ENCODE measurements at places on chromosomes 3 and 15. TPM values are rescaled to one million over a fixed set of nuclear protein-coding genes. Genes with fewer than 3 reads are reported as not detected.

DNA sequence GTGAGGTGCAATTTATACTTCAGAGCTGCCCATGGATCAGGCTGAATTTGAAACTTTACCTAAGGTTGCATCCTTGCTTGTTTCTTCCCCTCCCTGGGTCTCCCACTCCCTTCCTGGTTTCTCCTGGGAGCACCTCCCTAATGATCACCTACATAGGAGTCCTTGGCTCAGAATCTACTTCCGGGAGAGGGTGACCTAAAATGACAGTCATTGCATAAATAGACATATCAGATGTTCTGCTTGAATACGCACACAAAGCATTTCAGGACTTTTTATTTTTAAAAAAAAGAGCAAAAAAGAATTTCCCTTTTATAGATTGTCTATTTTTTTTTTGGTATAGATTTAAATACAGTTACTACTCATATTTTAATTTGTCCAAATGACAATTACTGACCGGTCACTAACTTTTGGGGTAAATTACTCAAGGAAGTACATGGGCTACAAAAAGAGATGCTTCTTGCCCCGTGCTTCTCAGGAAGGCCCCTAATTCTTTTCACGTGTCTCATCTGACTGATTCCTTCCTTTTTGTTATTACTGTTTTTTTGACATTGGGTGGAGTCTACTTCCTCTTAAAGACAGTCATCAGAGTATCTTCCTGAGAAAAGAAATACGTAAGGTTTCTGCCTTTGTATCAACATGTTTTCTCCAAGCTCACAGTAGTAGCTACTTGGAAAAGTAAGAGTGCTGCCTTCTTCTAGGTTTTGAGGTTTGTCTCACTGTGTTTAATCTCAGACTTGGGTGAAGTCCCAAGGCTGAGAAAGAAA, 4.9 kb upstream of the MYZAP start:
- H3K4me3 ChIP-seq = no peak overlapping the region
- no peaks in the 10 kb centered on the region for H3K36me3 ChIP-seq
- peaks cover 8% of the 10 kb centered on the region for H3K27me3 ChIP-seq
- H3K27ac ChIP-seq = no peak overlapping the region
- DNase-seq = no peak
- H3K4me1 ChIP-seq = peaks cover 17% of the 10 kb centered on the region

DNA sequence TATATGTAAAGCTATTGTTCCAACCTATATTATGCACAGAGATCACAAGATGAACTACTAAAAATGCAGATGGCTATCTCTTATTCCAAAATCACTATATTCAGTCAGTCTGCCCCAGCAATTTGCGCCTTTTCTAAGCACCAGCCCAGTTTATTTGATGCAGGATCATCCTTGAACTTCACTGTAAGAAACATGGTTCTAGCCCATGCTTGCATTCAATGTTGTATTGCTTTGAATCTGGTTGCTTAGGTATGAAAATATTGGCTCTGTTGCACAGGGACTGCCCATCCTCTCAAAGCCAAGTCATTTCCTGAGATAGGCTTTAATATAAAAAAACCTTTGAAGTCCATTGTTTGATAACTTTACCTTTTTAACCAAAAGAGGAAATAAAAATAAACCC, 170.5 kb upstream of the LRIG1 start:
- H3K27ac ChIP-seq = no peak overlapping the region
- H3K36me3 ChIP-seq = no peaks in the 10 kb centered on the region
- H3K4me1 ChIP-seq = peaks cover 5% of the 10 kb centered on the region
- no peaks in the 10 kb centered on the region for H3K27me3 ChIP-seq

Gene SEMA3F
- 9.1 TPM for total RNA-seq

DNA sequence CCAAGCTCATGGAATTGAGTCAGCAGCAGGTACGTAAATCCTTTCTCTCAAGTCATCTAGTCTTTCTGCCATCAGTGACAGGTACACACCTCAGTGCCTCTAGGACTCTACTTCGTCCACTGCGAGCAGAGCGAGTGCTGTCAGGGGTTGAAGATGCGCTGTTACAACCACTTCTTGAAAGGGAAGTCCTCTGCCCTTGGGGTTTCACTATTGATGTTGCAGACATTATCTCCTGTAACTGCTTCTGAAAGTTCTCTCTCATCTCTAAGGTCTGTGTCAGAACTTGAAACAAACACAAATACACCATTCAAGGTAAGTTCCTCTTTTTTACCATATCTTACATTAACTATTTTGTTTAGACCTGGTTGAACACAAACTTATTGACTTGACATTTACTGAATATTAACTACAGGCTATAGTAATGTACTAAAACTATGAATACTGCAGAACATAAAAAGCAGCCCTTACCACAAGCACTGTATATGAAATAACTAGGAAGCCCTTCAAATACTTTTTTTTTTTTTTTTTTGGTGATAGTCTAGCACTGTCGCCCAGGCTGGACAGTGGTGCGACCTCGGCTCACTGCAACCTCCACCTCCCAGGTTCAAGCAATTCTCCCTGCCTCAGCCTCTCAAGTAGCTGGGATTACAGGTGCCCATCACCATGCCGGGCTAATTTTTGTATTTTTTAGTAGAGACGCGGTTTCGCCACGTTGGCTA, 41.5 kb downstream of the TOPBP1 start:
- no peaks in the 10 kb centered on the region for H3K4me1 ChIP-seq
- H3K36me3 ChIP-seq = peaks cover 38% of the 10 kb centered on the region
- H3K4me3 ChIP-seq = no peak overlapping the region
- H3K27me3 ChIP-seq = no peaks in the 10 kb centered on the region

Gene CHRM5
- total RNA-seq = not detected

DNA sequence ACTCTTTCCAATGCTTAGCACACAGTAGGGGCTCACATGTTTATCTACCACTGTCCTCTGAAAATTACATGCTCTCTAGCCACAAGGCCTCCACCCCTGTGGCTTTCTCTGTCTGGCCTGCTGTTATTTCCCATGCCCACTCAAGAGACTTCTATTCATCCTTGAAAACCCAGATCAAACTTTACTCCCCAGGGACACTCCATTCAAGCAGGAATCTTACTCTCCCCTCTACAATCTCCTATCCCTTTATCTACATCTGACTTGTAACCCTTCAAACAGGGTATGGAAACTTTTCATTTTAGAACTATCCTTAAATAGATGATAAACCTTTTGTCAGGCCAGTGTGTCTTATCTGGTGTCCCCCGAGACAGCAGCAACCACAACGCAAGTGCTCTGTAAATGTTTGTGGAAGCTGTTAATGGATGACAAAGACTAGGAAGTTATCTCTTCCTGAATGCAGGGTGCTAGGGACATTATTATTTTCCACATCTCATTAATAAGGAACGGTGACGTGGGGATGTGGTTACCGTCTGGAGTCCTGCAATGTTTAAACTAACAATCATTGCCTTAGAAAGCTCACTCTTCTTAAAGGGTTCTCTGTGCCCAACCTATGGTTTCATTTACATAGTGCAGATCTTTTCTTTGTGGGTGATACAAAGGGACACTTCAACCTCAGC, 322.3 kb downstream of the ARRDC4 start:
- H3K4me3 ChIP-seq = no peak overlapping the region
- H3K4me1 ChIP-seq = no peaks in the 10 kb centered on the region
- peaks cover 5% of the 10 kb centered on the region for H3K27me3 ChIP-seq
- H3K36me3 ChIP-seq = no peaks in the 10 kb centered on the region
- no peak for DNase-seq

DNA sequence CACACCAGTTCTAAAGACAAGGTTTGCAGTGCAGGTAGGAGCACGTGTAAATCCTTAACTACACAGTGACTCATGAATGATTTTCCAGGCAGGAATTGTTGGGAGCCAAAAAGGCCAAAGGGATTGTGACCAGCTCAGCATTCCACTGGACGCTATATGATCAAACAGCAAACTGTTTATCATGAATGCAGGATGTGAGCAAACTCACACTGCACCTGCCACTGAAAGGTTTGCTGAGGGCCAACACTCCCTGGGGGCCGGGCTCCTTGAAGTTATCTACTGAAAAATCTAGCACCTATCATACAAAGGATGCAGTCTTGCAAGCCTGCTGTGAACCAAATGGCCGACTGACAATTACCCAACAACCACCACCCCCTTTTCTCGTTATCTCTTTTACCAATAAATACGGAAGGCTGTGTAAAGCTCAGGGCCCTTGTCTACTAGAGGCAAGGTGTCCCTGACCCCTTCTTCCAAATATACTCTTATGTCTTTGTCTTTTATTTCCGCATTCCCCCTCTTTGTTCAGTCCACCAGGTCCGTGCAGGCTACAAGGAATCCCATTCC, 11.5 kb upstream of the DNASE1L3 start:
- peaks cover 3% of the 10 kb centered on the region for H3K4me1 ChIP-seq
- no peak for DNase-seq
- no peaks in the 10 kb centered on the region for H3K27me3 ChIP-seq
- H3K36me3 ChIP-seq = no peaks in the 10 kb centered on the region
- H3K4me3 ChIP-seq = no peak overlapping the region
- H3K27ac ChIP-seq = no peak overlapping the region

DNA sequence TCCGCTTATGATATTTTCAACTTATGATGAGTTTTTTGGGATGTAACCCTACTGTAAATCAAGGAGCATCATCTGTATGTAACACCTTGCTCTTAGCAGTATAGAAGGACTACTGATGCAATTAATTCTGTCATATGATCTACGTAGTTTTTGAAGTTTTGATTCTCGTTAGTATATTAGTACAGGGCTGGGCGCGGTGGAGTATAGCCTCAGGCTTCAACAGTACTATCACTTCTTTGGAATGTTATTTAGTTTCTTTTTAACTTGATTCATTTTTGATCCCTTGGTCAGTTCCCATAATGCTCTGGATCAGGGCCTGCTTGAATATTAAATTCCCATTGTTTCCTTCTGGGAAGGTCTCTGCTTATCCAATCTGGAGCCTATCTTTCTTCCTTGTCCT, 23.9 kb upstream of the AP4E1 start:
- H3K27me3 ChIP-seq = no peaks in the 10 kb centered on the region
- DNase-seq = no peak
- H3K4me3 ChIP-seq = no peak overlapping the region
- peak overlapping the region; percentile 74 for H3K27ac ChIP-seq
- peaks cover 4% of the 10 kb centered on the region for H3K4me1 ChIP-seq

DNA sequence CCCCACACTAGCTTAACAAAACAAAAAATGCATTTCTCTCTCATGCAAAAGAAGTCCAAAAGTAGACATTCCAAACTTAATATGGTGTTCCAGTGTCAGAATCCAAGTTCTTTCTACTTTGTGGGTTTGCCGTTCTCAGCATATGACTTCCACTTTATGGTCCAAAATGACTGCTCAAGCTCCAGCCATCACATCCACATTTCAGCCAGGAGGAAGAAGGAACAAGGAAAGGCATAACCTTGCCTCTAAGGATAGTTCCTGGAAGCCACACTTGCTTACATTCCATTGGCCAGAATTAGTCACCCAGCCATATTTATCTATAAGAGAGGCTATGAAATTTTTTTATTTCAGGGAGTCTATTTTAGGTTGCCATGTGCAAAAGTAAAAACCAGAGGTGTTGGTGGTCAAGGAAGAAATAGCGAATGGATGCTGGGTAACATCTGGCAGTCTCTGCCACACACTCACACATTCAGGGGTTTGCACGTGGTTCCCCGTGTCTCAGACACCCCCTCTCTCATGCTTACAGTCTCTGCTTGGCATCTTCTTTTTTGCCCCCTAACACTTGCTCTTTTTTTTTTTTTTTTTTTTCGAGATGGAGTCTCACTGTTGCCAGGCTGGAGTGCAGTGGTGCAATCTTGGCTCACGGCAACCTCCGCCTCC, 69.3 kb downstream of the RPL39L start:
- no peaks in the 10 kb centered on the region for H3K36me3 ChIP-seq
- H3K4me1 ChIP-seq = no peaks in the 10 kb centered on the region
- DNase-seq = no peak
- no peak overlapping the region for H3K4me3 ChIP-seq
- H3K27ac ChIP-seq = no peak overlapping the region

DNA sequence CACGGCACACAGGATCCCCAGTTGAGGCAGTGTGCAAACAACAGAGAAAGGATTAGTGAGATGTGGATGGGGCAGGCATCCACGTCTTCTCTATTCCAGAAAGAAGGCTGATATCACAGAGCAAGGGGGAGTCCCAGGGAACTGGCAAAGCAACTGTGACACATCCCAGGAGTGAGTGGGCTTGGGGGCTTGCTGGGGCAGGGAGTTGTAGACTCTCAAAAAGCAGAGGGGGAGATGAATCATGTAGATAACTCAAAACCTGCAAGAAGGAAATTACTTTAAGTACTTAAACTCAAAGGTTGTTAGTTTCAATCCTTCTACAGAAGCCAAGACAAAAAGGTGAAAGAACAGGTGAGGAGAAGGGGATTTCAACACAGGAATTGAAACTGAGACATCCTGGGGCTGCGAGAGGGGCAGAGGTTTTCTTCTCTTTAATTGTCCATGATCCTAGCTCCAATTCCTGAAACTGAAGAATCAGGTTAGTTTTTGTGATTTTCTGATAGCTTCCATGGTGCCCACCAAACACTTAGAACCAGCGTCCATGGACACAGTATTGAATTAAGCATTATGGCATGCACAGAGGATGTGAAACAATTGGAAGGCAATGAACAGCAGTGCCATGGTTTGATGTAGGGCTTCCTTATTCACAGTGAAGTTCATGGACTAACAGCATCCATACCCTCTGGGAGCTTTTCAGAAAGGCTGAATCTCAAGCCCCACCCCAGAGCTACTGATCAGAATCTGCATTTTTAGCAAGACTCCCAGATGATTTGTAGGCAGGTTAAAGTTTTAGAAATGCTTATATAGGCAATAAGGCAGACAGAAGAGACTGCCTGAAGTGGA, 52.0 kb downstream of the CCR3 start:
- no peak overlapping the region for H3K4me3 ChIP-seq
- no peaks in the 10 kb centered on the region for H3K27me3 ChIP-seq
- no peak overlapping the region for H3K27ac ChIP-seq

GRCh38 chr3:16534640-16535262, 21.3 kb upstream of the RFTN1 start:
- H3K36me3 ChIP-seq = no peaks in the 10 kb centered on the region
- no peak overlapping the region for H3K27ac ChIP-seq
- no peak for DNase-seq

- no peak overlapping the region for H3K27ac ChIP-seq
- no peaks in the 10 kb centered on the region for H3K27me3 ChIP-seq
- DNase-seq = no peak
These were observed 18.7 kb upstream of the APH1B start for GRCh38 chr15:63258658-63259057.

GRCh38 chr3:134374791-134375581, 739 bp upstream of the AMOTL2 start:
- no peak for DNase-seq
- peak overlapping the region; percentile 99 for H3K27ac ChIP-seq
- peaks cover 41% of the 10 kb centered on the region for H3K4me1 ChIP-seq
- H3K36me3 ChIP-seq = peaks cover 27% of the 10 kb centered on the region
- peaks cover 5% of the 10 kb centered on the region for H3K27me3 ChIP-seq
- peak overlapping the region; percentile 98 for H3K4me3 ChIP-seq

Gene MUC4
- total RNA-seq = 0.18 TPM

Gene CTXN2
- total RNA-seq = not detected

Gene RGMA
- total RNA-seq = 16.4 TPM

- peaks cover 25% of the 10 kb centered on the region for H3K27me3 ChIP-seq
- DNase-seq = no peak
- no peak overlapping the region for H3K27ac ChIP-seq
- H3K36me3 ChIP-seq = no peaks in the 10 kb centered on the region
- H3K4me3 ChIP-seq = no peak overlapping the region
- H3K4me1 ChIP-seq = no peaks in the 10 kb centered on the region
These were observed 131.1 kb downstream of the NUP210 start for GRCh38 chr3:13288732-13289718.

Gene CCR9
- total RNA-seq = 0.09 TPM

Gene CCDC33
- total RNA-seq = 0.04 TPM

GRCh38 chr3:195069501-195070251, 201.3 kb downstream of the XXYLT1 start:
- peaks cover 17% of the 10 kb centered on the region for H3K36me3 ChIP-seq
- H3K4me3 ChIP-seq = no peak overlapping the region
- DNase-seq = no peak
- no peak overlapping the region for H3K27ac ChIP-seq
- no peaks in the 10 kb centered on the region for H3K27me3 ChIP-seq

Measured in muscle of leg (tissue), 16 donors.